ENCODE measurements at places on chromosomes 5 and 9. TPM values are rescaled to one million over a fixed set of nuclear protein-coding genes. Genes with fewer than 3 reads are reported as not detected.

The C9orf50 gene
- not detected for total RNA-seq

The LCN6 gene
- total RNA-seq, result not detected

The KCNV2 gene
- total RNA-seq, result not detected

GRCh38 chr9:92164490-92164889 is 49.3 kb upstream of the SPTLC1 start:
- no peaks in the 10 kb centered on the region for H3K4me1 ChIP-seq
- no peaks in the 10 kb centered on the region for H3K36me3 ChIP-seq
- H3K27ac ChIP-seq, result no peak overlapping the region
- DNase-seq, result no peak
- no peaks in the 10 kb centered on the region for H3K27me3 ChIP-seq
- no peak overlapping the region for H3K4me3 ChIP-seq

DNA sequence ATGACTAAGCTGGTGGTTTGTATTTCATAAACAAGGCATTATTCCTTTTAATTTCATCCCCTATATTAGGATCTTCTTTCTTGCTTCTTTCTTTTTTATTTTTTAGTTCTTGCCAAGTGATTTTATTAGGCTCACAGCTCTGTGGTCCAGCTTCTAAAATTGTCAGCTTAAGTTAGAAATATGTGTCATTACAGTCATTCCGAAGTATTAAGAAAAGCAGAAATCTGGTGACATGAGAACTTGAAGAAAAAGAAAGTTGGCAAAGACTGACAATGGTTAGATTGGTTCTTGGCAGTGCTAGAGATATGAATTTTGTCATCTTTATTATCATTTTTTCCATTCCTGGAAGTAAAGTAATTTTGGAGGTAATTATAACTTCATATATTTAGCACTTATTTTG is 166.5 kb upstream of the PRR16 start:
- no peak overlapping the region for H3K27ac ChIP-seq
- no peak overlapping the region for H3K4me3 ChIP-seq
- no peaks in the 10 kb centered on the region for H3K27me3 ChIP-seq

GRCh38 chr5:40321514-40321913 is 358.2 kb upstream of the PTGER4 start:
- H3K4me1 ChIP-seq, result peaks cover 14% of the 10 kb centered on the region
- no peak for DNase-seq
- H3K27ac ChIP-seq, result no peak overlapping the region
- no peaks in the 10 kb centered on the region for H3K27me3 ChIP-seq

- H3K4me1 ChIP-seq, result no peaks in the 10 kb centered on the region
- no peaks in the 10 kb centered on the region for H3K36me3 ChIP-seq
- no peak overlapping the region for H3K27ac ChIP-seq
Measured at GRCh38 chr9:6272229-6272598, 56.0 kb upstream of the TPD52L3 start.

- H3K4me3 ChIP-seq, result no peak within 1 kb of the TSS
- DNase-seq, result no peak
- no peaks in the 10 kb centered on the region for H3K36me3 ChIP-seq
- H3K27ac ChIP-seq, result no peak within 1 kb of the TSS
- no peaks in the 10 kb centered on the region for H3K27me3 ChIP-seq
Measured at GRCh38 chr5:19987612-19988361, at the start of gene CDH18. Gene CDH18, minus strand, starts transcription at chr5:19988200. Its CDS starts 149,214 bp downstream, at chr5:19838986.

DNA sequence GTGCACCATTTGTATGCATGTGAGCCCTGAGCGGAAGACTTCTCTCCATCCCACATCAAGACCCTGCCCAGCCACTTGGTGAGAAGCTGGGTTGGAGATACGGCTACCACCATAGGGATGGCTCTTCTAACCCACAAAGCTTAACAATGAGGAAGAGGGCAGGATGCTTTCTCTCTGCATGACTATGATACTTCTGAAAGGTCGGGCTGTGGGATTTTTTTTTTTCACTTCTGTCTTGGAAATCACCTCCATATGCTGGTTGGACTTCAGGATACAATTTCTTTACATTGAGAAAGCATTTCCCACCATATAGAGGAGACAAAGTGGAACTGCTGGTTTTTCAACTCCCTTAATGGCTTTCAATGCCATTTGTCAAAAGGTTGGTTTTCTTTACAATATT is 30.5 kb downstream of the ZNF366 start:
- H3K27ac ChIP-seq, result no peak overlapping the region
- DNase-seq, result no peak
- H3K27me3 ChIP-seq, result peaks cover 29% of the 10 kb centered on the region
- no peak overlapping the region for H3K4me3 ChIP-seq

GRCh38 chr5:133474851-133475590 is 137.3 kb downstream of the FSTL4 start:
- peaks cover 3% of the 10 kb centered on the region for H3K4me1 ChIP-seq
- H3K27me3 ChIP-seq, result peaks cover 47% of the 10 kb centered on the region

DNA sequence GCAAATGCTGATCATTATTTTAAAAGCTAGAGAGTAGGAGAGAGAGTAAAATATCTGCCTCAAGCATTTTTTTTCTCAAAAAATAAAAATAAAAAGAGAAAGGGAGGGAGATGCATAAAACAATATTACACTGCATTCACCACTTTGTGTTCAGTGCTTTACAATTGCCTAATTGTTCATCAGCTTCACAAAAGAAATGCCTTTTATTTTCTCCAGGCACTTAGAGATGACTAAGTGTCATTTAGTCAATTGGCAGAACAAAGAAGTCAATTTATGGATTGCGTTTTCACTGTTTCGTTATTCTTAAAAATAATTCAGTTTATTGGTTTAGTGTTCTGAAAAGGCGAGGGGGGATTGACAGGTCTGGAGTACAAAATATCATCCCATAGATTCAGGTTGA is 232.5 kb upstream of the CCNH start:
- H3K4me1 ChIP-seq, result no peaks in the 10 kb centered on the region
- DNase-seq, result no peak
- H3K4me3 ChIP-seq, result no peak overlapping the region
